ENCODE measurements at places on chromosomes 3 and 15.

DNA sequence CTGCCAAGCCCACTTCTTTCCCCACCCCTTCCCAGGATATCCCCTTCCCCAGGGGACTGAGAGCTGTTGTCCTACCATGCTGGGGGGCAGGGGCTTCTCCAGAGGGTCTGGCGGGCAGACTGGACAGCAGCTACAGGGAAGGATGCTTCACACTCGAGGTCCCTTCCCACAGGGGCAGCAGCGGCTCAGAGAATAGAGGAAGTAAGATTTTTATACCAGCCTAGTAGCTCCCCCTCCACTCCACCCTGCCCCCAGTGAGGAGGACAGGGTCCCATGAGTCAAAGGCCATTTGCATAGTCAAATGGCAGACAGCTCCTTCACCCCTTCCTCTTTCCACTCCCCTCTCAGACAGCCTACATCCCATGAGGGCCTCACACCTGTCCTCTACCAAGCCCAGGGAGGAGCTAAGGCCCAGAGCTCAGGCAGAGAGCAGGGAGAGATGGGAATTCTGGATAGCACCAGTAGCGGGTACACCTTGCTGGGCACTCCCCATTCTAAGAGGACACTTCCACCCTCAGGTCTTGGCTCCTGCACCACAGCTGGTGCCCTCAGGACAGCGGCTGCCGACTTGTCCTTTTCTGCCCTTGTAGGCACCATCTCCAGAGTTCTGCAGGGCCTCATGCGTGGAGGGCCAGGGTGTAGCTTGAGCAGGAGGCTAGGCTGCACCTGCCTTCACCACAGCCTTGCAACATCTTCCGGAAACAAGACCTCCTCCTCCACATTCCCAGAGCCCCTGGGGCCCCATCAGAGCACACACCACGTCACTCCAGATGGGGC lies at the start of gene TLR9:
TSS of gene TLR9 (minus strand) at position 194 of the 777 bp plus-strand sequence. CDS start at position 78, 116 bp downstream.
- no peak for DNase-seq

DNA sequence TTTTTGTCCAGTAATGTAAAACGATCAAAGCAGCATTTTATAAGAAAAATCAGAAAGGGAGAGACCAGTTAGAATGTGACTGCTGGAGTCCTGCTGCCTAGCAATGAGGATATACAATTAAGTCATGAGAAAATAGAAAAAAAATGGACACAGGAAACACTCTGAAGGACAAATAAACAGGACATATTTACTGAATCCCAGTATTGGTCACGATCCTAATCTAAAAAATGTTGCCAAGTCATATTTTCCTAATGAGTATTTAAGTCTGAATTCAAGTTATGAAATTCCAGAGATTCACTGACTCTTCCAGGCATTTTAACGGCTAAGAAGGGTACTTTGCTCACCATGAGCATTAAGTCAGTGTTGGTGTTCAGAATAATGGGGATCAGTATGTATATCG lies 154.3 kb upstream of the CCDC54 start:
- no peak for DNase-seq

- no peak for DNase-seq
These were observed 33.9 kb upstream of the TBC1D23 start for GRCh38 chr3:100226712-100227429.

DNA sequence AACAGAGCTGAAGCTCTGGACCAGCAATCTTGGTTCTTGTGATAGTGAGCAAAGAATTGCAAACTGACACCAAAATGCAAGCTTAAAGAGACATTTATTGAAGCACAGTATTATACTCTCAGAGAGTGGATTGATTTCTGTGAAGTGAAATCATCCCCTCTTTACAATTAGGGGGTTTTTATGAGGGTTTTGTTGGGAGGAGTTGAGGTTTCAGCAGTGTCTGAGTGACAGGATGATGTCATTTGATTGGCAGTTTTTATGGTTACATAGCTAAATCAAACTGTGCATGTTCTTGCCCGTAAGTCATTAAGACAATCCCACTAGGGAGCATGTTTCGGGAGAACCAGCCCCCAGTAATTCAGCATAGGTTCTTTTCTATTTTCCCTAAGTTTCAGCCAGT lies 1200.5 kb downstream of the SI start:
- DNase-seq: no peak

DNA sequence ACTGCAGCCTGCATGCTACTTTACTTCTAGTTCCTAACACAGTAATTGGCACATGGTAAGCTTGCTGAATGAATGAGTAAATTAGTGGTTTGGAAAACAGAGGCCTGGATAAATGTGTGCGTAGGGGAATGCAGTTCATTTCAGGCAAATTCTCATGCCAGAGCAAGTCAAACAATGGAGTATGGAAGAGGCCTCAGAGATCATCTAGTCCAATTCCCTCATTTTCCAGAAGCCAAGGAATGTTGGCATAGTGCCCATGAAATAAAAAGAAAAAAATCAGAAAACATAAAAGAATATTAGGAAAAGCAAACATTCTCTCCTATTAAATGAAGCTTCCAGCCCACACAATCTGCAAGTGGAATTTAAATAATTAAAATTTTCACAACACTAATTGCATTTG lies 92.4 kb downstream of the MB21D2 start:
- DNase-seq: no peak

All from stimulated activated CD8-positive, alpha-beta memory T cell treated with anti-CD3 and anti-CD28 coated beads, Interleukin-15, amount 100 ng/mL, for 4 hours (primary cell).